Activated gamma-delta T cell treated with anti-CD3 and anti-CD28 coated beads, Interleukin-2, amount 50 U/mL, for 16 hours (primary cell): ENCODE measurements at places on chromosomes 7 and 10.
A peak's percentile ranks its signal among the peaks of the same experiment; 100 is the strongest.

DNA sequence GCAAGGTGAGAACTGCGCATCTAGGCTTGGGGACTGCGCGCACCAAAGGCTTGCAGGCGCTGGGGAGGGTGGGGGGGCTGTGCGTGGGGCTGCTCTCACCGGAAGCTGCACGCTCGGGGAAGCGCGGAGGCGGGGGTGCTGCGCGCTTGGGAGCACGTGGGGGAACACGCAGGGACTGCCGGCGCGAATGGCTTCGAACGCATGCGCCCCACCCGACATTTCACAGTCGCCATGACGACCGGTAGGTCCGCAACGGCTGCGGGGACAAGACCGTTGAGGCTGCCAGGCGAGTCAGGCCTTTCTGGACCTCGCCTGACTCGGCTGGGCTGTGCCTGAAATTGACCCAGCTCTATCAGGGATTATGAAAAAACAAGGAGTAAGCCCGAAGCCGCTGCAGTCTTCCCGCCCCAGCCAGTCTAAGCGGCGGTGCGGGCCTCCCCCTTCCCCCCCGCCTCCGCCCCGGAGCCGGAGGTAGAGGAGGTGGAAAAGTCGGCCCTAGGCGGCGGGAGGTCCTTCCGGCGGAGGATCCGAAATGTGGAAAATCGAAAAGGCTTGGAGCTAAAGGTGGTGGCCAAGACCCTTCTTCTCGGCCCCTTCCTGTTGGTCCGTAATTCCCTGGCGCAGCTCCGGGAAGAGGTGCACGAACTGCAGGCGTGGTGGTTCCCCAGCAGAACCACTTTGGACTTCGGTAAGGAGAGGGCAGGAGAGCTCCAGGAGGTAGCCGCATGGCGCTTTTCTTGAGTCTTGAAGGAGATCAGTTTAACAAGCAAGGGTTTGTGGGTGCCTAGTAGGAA lies 34.9 kb upstream of the STEAP1 start:
- DNase-seq: no peak

DNA sequence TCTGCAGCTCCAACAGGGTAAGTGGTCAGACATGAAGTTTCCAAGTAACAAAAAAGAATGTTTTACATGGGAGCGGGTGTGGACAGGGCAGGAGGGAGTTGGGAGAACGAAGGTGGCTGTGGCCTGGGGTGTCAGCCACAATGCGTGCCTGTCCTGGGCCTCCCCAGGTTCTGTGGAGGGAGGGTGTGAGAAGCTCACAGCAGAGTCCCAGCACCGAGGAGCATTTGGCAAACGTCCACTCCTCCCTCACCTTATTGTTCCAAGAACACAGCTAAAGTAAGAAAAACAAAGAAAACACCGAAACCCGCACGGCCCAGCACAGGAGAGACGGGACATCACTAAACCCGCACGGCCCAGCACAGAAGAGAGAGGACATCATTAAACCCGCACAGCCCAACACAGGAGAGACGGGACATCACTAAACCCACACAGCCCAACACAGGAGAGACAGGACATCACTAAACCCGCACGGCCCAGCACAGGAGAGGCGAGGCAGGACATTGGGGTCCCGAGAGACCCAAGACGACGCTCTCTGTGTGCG lies 226.4 kb downstream of the MAD1L1 start:
- no peak for DNase-seq

- no peak for DNase-seq
Measured at GRCh38 chr7:148750442-148751355, 52.0 kb downstream of the CUL1 start.

DNA sequence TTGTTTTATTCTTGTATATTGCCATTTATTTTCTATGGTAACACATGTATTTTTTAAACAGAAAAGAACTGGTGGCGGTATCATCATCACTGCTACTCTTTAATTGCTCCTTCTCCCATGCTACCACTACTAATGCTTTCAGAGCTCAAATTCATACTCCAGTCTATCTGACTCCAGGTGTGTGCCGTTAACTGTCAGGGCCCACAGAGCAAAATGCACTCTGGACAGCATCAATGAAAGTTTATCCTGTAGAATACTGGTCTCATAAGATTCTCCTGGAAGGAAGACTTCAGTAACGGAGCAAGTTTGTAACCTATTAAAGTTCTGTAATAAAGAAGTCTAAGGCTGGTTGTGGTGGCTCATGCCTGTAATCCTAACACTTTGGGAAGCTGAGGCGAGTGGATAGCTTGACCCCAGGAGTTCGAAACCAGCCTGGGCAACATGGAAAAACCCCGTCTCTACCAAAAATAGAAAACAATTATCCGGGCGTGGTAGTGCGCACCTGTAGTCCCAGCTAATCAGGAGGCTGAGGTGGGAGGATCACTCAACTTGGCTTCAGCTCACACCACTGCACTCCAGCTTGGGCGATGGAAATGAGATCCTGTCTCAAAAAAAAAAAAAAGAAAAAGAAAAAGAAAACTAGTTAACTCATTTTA lies 18.4 kb downstream of the ZNRF2 start:
- DNase-seq: no peak

- DNase-seq: no peak
Measured at GRCh38 chr10:35367107-35367859, 31.0 kb downstream of the CCNY start.

- DNase-seq: no peak
Measured at GRCh38 chr7:1251796-1252539, 19.3 kb downstream of the UNCX start.

GRCh38 chr10:121831237-121831636 lies 96.6 kb downstream of the ATE1 start:
- no peak for DNase-seq

DNA sequence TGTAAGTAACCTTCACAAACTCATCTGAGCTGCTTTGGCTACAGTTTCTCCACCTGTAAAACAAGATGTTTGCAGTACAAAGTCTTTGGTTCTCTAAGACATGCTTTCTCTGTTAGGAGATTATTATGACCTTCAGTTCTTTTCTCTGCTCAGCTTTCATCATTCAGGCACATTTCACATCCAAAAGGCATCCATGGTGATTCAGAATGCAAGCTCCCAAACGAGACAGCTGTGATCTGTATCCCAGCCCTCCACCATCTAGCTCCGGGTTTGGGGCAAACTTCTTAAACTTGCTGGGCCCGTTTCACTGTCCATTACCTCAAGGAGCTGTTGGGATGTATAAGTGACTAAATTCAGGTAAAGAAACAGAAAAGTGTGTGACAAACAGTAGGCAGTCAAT lies 95.8 kb upstream of the COL1A2 start:
- no peak for DNase-seq

DNA sequence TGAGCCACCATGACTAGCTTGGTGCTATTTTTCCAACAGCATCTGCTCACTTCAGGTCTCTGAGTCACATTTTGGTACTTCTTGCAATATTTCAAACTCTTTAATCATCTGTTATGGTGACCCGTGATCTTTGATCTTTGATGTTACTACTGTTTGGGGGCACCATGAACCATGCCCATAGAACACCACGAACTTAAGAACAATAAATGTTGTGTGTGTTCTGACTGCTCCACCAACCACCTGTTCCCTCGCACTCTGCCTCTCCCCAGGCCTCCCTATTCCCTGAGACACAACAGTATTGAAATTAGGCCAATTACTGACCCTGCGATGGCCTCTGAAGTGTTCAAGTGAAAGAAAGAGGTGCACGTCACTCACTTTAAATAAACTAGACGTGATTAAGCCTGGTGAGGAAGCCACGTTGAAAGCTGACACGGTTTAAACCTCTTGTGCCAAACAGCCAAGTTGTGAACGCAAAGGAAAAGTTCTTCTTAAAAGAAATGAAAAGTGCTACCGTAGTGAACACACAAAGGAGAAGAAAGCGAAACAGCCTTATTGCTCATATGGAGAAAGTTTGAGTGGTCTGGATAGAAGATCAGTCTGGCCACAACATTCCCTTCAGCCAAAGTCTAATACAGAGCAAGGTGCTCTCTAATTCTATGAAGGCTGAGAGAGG lies 27.2 kb upstream of the ATP6V0A4 start:
- DNase-seq: no peak

GRCh38 chr7:43309706-43310022 lies 197.2 kb downstream of the HECW1 start:
- DNase-seq: no peak

- no peak for DNase-seq
Measured at GRCh38 chr10:16745061-16745460, 72.2 kb downstream of the RSU1 start.

DNA sequence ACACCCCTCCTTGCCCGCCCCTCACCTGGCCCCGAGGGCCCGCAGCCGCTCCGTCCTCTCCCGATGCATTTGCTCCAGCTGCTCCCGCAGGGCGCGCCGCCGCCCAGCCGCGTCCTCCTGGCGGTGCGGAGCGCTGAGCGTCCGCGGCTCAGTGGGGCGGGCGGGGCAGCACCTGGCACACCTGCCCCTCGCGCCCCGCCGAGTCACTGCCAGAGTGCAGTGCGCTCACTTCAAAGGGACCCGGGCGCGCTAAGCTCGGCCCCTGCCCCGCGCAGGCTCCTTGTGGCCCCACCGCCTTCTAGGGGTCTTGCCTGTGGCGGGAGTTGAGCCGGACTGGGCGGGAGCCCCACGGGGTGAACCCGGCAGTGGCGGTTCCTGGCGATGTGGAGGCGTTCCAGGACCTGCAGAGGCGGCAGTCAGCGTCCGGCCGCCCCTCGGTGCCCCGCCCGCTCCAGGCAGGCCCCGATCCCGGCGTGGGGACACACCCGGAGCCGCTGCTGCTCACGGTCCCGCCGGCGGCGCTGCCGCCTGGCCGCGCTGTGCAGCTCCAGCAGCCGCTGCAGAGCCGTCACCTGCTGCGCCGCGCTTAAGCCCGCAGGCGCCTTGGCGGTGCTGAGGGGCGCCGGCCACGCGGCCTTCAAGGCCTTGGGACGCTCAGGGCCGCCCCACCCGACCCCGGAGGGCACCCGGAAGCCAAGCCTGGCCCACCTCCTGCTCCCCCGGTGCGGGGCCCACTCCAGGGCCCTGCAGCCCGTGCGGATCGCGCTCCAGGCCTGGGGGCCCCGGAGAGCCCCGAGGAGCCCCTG lies 6.7 kb downstream of the ATP6V1F start:
- peak; percentile 12 for DNase-seq

GRCh38 chr10:93875032-93875358 lies 18.8 kb upstream of the SLC35G1 start:
- no peak for DNase-seq

DNA sequence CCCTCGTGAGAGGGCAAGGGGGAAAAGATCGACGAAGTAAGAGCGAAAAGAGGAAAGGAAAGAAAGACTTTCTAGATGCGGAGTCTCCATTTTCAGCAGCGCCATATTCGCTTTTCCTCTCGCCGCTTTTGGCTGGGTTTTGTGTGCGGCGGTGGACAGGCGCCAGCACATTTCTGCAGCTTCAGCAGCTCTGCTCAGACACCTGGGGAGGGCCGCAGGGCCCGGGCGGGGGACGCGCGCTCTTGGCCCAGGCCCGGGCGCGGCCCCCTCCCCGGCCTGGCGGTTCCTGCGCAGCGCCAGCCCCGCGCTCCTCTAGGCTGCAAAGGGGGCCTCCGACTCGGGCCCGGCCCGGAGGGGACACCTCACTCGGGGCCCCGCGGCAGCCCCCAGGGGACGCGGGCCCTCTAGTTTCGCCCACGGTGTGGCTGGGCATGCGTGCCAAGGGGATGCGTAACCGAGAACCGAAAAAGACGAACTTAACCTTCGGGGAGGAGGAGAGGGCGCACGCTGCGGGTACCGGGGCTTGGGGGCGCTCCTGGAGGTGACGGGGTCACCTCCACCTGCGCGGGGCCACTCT lies 34.5 kb upstream of the EBLN1 start:
- peak; percentile 42 for DNase-seq

- DNase-seq: no peak
Measured at GRCh38 chr10:122271076-122271475, at the start of gene BTBD16. TSS of gene BTBD16 (plus strand) at chr10:122271296. CDS start at chr10:122275082, 3,786 bp downstream.

GRCh38 chr10:103534621-103535498 lies 41.4 kb downstream of the NEURL1 start:
- no peak for DNase-seq
